ENCODE measurements at places on chromosomes 13 and 19.

DNA sequence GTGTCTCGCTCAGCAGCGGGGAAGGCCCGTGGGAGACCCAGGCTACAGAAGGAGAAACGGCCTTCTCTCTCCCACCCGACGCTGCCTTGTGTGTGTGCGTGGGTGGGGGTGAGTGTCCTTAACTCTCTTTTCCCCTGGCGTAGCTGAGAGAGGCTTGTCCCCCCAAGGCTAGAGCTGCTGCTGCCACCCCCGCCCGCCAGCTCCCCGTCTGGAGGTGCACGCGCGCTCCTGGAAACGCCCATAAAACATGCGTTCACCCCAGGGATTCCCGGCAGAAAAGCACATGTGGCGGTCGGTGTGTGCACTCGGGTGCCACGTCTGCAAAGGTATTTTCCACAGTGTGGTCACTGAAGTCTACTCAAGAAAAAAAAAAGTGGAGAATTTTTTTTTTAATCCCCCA, 36.1 kb downstream of the GADD45B start:
- no peak for DNase-seq

- DNase-seq: peak; percentile 62
Measured at GRCh38 chr19:43780706-43781525, at the start of gene KCNN4. Gene KCNN4, minus strand, starts transcription at chr19:43780973. Its CDS starts 112 bp downstream, at chr19:43780861.

DNA sequence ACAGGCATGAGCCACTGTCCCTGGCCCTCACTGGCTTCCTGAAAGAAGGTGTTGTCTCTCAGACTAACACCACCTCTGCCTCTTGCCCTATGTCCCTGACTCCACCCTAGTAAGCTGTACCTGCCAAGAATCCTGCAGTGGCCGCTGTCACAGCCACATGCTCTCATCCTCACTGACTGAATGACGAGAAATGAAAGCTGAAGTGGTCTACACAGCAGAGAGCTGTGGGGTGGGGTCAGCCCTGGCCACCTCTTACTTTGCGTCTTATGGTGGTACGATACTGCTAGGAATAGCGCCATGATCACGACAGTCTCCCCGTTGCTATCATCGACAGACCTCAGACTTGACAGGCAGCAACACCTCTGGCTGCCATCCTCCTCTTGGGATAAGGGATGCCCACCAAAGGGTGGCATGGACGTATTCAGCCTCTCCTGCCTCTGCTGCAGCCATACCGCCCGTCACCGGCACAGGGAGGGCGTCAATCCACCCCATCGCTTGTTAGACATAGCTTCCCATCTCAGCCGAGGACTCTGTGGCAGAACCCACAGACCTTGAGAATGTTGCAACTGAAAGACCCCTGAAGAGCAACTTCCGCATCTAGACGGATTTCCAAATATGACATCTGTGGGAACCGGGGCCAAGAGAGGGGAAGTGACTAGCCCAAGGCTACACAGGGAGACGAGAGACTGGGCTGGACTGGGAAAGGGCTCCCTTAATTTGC, 809 bp downstream of the MYO1F start:
- DNase-seq: no peak

DNA sequence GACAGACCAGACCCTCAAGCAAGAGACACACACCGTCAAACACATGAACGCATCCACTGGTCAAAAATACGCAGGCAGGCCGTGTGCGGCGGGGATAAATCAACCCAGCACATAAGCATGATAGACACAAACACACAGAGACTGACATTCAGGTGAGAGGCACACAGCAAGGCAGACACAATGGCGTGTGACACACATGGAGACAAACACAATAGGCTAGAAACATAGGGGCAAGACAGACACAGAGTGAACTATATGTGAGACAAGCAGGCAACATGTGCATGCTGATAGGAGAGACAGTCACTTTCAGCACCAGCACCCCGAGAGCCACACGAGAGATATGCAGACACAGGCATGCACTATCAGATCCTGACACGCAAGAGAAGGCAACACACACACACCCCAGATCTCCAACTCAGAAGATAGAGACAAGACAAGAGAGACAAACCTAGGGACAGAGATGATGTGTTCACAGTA, 6.9 kb upstream of the JUNB start:
- DNase-seq: no peak

GRCh38 chr19:35253316-35254286, 4.8 kb downstream of the LSR start:
- DNase-seq: no peak
